ENCODE measurements at places on chromosomes 3 and 15. TPM values are rescaled to one million over a fixed set of nuclear protein-coding genes. Genes with fewer than 3 reads are reported as not detected.
A peak's percentile ranks its signal among the peaks of the same experiment; 100 is the strongest.

DNA sequence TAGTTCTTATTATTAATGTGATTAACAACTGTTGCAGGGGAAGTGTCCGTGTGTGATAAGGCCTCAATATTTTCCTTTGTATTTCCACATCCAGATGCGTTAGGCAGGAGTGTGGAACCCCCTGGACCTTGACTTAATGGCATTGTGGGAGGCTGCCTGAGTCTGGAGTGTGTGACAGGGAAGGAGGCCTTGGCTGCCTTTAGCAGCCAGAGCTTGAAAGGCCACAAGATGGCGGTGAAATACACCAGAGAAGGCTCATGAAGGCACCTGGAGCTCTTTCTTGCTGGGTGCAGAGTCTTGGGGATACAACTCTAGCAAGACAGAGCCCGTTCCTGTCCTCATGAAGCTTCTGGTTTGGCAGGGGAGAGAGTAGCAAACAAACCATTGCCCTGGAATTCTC lies 36.9 kb downstream of the POLR2M start:
- no peak overlapping the region for H3K4me3 ChIP-seq
- H3K36me3 ChIP-seq: no peaks in the 10 kb centered on the region
- no peaks in the 10 kb centered on the region for H3K4me1 ChIP-seq

DNA sequence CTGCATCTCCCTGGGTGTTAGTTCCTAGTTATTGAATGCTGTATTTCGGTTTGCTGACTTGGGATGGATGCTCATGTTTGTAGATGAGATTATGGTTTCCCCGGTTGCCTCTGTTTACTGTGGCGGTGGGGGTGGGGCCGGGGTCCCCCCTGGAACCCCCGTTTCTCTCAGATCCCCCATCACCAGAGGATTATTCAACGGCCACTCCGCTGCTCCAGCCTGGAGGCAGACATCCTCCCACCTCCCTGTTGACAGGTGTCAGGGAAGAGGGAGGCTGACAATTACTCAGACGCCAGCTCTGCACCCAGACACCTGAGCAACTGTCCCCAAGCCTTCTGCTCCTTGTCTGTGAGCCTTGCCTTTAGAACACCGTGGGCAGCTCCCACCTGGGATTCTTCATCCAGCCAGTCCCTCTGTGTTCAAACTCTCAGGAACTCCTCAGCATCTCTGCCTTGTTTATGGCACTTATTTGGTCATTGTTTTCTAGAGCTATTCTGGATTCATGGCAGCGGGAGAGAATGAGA lies 95.9 kb upstream of the PRR20G start:
- no peak overlapping the region for H3K27ac ChIP-seq
- H3K4me3 ChIP-seq: no peak overlapping the region
- no peaks in the 10 kb centered on the region for H3K27me3 ChIP-seq
- H3K4me1 ChIP-seq: no peaks in the 10 kb centered on the region
- no peaks in the 10 kb centered on the region for H3K36me3 ChIP-seq

DNA sequence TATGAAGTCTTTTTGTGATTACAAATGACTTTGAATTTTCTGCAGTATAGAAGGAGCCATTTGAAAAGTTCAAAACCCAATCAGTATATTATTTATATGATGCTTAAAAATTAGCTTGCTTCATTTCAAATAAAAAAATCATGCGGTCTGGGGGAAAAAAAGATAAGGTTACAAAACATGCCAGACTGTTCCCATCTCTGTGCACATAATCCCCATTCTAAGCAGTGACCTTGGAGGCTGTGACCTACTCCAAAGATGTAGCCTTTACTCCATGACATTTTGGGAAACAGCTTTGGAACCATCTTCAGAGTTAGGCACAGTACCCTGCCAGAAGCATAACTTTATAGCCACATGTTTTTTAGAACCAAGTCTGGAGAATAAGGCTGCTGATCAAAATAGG lies 447.7 kb upstream of the WNT5A start:
- no peak for DNase-seq
- H3K27ac ChIP-seq: no peak overlapping the region
- no peaks in the 10 kb centered on the region for H3K4me1 ChIP-seq
- no peaks in the 10 kb centered on the region for H3K27me3 ChIP-seq
- H3K4me3 ChIP-seq: no peak overlapping the region

Gene NR1I2
- total RNA-seq: not detected

Gene GOLGA6B
- total RNA-seq: not detected

DNA sequence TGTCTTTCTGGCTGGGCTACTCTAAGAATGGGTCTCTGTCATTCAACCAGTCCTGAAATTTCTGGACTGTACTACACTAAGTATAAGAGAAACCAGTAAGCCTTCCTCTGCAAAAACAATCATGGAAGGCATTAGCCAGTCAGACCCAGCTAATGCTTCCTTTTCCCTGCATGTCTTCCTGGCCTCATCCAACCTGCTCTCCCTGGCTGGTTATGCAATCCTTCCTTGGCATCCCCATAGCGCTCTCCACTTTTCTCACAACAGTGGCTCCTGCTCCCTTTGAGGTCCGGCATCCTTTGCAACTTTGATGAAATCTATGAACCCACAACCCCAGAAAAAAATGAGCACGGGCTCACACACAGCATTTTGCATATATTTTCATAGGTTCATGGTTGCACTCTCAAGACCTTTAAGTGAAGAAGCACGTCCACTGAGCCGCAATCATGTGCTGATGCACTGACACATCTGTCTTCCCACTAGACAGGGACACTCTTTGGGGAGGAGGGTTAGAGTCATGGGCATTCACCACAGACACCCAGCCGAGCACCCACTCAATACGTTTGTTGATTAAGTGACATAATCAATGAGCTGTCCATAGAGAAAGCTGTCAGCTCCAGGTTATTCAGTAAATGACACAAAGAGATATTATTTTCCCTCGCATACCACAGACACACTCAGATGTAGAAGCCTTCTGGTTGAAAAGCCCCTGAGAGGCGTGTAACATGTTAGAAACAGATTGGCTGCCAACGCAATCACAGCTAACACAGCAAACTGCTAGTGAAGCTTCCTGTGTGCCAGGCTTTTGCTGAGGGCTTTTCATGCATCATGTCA lies 66.7 kb downstream of the PLD1 start:
- no peak for DNase-seq
- H3K4me1 ChIP-seq: peaks cover 42% of the 10 kb centered on the region
- no peak overlapping the region for H3K4me3 ChIP-seq
- no peaks in the 10 kb centered on the region for H3K36me3 ChIP-seq

GRCh38 chr15:73930371-73930770 lies 4.1 kb downstream of the LOXL1 start:
- H3K36me3 ChIP-seq: no peaks in the 10 kb centered on the region
- H3K27ac ChIP-seq: peak overlapping the region; percentile 97
- DNase-seq: no peak

Gene TMEM266
- total RNA-seq: not detected

- H3K4me3 ChIP-seq: no peak overlapping the region
- H3K27ac ChIP-seq: no peak overlapping the region
Observed at GRCh38 chr3:16407366-16407765, 106.1 kb downstream of the RFTN1 start.

All from thoracic aorta (tissue), 2 donors.